ENCODE measurements at places on chromosomes 11 and 22.

DNA sequence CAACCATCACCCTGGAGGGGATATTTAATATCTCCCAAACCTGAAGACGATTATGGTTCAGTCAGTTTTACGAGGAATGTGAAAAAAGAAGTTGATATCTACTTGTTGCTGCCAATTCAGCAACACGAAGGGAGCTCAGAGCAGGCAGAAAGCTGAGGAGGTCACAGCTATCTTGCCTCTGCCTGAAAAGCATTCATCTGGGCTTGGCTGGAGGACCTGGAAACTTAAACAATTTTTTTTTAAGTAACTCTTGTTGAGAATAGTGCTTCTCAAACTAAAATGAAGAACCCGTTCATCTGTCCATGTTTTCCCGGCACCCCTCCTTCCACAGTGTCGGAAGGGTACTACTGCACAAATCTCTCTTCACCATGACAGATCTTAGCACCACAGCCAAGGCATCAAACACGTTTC lies 98.9 kb downstream of the MICAL3 start:
- DNase-seq, result no peak

GRCh38 chr22:31321421-31321820 lies 24.7 kb downstream of the PATZ1 start:
- no peak for DNase-seq

DNA sequence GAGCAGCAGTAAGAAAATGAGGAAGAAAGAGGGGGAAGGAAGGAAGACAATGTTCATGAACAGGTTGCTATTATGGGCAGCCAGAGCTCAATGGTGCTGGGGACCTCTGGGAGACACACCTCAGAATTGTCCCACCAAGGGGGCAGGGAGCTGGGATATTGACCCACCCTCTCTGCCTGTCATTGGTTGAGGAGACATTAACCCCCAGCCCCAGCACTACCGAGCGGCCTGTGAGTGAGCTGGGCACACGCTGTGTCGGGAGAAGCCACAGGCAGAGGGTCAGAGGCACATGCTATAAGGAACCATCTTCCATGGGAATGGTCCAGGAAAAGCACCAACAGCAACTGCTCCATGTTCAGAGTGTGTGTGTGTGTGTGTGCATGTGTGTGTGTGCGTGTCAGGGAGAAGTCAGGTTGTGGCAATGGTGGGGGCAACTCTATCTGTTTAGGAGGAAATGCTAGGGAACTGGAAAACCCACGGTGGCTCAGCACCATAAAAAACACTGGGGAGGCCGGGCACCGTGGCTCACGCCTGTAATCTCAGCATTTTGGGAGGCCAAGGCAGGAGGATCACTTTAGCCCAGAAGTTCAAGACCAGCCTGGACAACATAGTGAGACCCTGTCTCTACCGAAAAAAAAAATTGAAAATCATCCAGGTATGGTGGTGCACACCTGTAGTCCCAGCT lies 49.2 kb downstream of the CD6 start:
- DNase-seq, result no peak

DNA sequence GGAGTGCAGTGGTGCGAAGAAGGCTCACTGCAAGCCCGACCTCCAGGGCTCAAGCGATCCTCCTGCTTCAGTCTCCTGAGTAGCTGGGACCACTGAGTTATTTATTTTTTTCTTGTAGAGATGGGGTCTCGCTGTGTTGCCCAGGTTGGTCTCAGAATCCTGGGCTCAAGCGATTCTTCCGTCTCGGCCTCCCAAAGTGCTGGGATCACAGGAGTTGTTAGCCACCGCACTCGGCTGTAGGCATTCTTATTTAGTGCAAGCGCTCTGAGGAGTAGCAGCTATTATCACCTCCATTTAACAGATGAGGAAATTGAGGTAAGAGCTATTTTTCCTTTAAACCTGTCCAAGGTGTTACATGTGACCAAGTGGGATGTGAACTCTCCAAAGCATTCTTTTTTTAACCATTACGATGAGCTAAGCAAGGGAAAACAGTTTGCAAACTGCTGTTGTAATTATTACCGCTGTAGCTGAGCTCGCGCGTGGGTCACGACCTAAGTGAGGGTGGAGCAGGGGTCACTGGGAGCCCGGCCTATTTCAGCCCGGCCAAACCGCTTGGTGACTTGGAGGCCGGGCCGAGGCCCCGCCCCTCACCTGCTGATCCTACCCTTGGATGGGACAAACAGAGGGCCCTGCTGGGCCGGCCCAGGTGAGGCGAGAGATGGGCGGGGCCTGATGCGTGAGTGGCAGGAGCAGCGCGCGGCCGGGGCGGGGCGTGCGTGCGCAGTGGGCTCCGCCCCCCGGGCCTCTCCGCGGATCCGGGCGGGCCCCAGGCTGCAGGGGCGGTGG lies 449 bp upstream of the KREMEN1 start:
- peak; percentile 97 for DNase-seq

- no peak for DNase-seq
Measured at GRCh38 chr11:129584316-129584715, 208.7 kb downstream of the BARX2 start.

GRCh38 chr22:30169002-30169401 lies 77.6 kb downstream of the LIF start:
- DNase-seq, result no peak

- DNase-seq, result no peak
Measured at GRCh38 chr11:119744577-119744976, 15.6 kb upstream of the NECTIN1 start.

DNA sequence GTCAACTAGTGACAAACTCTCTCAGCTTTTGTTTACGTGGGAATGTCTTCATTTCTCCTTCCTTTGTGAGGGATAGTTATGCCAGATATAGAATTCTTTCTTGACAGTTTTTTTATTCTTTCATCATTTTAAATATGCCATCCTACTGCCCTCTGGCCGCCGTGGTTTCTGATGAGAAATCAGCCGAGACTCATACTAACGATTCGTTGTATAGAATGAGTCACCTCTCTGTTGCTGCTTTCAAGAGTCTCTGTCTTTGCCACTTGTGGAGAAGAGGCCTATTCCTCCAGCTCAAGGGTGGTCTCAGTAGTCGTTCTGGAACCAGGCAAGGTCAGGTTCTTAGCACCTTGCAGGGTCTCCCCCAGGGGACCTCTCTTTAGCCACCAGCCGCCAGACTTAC lies 8.0 kb downstream of the MYO7A start:
- DNase-seq, result no peak

DNA sequence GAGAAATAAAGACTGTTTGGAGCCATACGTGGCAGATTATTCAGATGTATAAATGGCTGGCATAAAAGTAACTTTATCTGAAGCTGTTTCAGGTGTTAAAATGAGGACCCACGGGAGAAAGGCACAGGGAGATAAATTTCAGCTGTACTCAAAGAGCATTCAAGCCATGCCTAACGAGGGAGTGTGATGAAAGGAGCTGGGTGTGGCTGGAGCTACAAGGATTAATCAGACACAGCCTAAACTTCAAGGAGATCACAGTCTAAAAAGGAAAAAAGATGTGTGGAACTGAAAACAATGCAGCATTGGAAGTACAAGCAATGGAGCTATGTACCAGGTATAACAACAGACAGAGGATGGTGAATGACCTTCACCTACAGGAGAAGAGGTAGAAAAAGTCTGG lies 120.8 kb upstream of the APOA1 start:
- DNase-seq, result no peak

GRCh38 chr11:15852179-15852578 lies 504.2 kb downstream of the SOX6 start:
- peak; percentile 24 for DNase-seq

- DNase-seq, result no peak
Measured at GRCh38 chr11:46356924-46357482, 9.7 kb downstream of the DGKZ start.

DNA sequence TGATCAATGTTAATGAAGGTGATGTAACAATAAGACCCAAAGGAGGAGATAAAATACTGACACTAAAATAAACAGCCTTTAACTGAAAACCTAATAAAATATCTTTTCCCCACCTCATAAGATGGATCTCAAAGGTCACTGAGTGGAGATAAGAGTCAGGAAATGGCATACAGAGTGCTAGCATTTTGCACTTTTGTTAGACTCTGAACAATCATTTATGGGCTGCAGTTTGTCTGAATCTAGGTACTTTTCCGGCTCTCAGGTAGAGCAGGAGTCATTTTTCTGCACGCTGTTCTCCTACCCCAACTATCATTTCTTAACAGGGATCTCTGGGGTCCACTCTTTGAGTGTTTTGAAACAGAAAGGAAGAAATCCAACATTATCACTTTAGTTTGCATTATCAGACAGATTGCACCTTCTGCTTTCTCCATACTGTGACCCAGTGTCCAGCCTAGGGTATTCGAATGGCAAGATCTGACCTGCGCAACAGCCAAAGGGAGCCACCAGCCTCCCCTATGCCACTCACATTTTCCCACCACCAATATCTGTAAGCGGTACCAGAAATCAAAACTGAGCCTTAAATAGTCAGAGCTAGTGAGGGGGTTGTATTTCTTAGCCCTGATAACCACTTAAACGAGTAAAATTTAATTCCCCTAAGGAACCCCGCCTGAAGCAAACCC lies 863 bp downstream of the SIAE start:
- DNase-seq, result no peak

GRCh38 chr11:92322225-92322624 lies 97.6 kb downstream of the FAT3 start:
- no peak for DNase-seq

- DNase-seq, result no peak
Measured at GRCh38 chr11:1234054-1234720, 11.3 kb downstream of the MUC5B start.

GRCh38 chr11:107716884-107717532 lies 5.2 kb upstream of the SLN start:
- DNase-seq, result no peak

- DNase-seq, result no peak
Measured at GRCh38 chr22:29917052-29917902, 34.3 kb downstream of the MTMR3 start.

GRCh38 chr11:58945663-58946062 lies 6.4 kb downstream of the GLYATL1 start:
- no peak for DNase-seq

DNA sequence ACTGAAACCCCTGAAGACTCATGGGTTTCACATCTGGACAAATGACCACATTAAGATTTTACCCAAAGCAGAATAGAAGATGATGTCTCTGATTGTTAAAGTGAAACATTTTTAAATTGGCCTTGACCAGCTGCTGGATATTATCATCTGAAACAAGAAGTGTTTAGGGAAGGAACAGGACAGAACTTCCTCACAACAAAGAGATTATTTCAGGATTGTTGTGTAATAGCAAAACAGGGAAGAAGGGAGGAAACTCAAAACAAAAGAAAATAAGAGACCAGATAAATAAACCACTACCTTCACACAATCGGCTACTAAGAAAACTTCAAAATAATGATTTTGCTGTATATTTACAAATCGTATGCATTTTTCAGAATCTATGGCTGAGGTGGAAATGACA lies 319.2 kb upstream of the API5 start:
- no peak for DNase-seq

DNA sequence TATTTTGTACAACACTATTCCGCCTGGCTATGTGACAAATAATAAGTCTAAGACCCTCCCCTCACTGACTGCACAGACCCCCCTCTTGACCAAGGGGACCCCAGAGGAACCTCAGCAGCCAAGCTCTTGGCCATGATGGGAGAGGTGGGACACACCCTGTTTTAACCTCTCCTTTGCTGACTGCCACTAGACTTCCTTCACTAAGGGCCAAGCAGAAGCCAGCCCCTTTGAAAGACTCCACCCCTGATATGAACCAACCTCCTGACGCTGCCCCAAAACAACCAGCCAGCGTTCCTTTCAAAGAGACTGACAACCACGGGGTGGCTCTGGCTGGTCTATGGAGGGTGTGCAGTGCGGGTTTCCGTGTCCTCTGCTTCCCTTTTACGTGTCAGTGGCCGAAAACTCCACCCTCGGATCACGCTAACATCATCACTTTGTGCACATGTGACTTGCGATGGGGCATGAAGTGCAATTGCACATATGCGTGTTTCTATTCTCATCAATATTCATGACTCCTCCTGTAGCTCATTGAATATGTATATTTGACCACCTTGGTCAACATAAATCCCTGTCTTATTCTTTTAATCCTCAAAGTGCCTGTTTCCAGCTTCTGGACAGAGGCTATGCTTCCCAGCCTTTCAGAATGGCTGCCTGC lies 643.9 kb downstream of the TBC1D22A start:
- no peak for DNase-seq

DNA sequence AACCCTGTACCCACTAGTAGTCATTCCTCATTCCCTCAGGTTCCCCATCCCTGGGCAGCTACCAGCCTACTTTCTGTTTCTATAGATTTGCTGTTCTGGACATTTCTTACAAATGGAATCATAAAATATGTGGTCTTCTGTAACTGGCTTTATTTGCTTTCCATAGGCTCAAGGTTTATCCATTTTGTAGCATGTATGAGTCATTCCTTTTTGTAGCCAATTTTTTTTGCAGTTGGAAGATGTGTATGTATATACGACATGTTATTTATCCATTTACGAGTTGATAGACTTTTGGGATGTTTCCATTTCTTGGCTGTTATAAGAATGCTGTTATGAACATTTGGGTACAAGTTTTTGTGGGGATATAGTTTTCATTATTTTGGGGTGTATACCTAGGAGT lies 130.6 kb downstream of the WNT11 start:
- DNase-seq, result no peak

DNA sequence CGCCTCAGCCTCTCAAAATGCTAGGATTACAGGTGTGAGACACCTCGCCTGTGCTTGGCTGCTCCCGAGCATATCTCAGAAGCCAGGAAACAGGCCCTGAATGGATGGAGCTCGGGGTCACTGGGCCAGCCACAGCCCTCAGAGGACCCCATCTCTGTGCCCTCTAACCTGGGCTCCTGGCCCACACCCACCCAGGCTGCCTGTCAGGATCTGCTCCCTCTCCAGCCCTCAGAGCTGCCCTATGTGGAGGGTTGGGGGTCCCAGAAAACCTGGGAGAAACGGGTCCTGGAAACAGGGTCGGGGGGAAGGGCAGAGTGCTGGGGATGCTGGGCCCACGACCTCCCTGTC lies 5.2 kb upstream of the CCDC188 start:
- DNase-seq, result no peak

DNA sequence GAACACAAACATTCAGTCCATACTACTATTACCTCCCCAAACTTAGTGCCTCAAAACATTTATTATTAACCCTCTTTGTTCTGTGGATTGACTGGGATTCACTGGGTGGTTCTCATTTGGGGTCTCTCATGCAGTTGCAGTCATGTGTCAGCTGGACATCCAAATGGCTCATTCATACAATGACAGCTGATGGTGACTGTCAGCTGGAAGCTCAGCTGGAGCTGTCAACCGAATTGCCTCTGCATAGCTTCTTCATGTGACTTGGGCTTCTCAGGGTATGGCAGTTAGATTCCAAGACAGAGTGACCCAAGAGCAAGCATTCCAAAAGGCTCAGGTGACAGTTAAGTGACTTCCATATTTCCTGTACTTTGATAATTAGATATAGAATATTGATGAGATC lies 85.2 kb downstream of the CCDC34 start:
- DNase-seq, result no peak

- no peak for DNase-seq
Measured at GRCh38 chr22:24142241-24142640, 39.0 kb upstream of the SUSD2 start.
